ENCODE measurements at places on chromosomes 3 and 15. TPM values are rescaled to one million over a fixed set of nuclear protein-coding genes. Genes with fewer than 3 reads are reported as not detected.

DNA sequence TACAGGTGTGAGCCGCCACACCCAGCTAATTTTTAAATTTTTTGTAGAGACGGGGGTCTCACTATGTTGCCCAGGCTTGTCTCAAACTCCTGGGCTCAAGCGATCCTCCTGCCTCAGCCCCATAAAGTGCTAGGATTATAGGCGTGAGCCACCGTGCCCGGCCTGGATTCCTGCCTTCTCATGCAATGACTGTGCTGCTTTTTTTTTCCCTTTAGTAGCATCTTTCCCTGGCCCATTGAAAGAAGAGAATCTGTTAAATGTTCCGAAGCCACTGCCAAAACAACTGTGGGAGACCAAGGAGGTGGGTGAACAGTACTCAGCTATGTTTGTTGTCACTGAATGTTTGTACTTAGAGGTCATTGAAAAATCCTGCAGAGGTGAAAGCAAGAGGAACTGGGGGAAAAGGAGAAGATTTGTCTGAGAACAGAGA is 88.0 kb downstream of the CRTC3 start:
- no peak for DNase-seq

GRCh38 chr3:19256313-19256712 is 108.0 kb downstream of the KCNH8 start:
- DNase-seq, result no peak

DNA sequence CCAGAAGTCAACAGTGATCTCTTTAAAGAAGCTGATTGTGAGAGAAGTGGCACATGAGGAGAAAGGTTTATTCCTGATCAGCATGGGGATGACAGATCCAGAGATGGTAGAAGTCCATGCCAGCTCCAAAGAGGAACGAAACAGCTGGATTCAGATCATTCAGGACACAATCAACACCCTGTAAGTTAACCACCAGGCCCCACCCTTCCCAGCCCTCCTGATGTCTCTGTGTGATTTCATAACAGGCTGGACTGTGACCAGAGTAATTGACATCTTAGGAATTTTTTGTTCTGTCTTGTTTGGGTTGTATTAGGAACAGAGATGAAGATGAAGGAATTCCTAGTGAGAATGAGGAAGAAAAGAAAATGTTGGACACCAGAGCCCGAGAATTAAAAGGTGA is 67.7 kb downstream of the KLHL25 start:
- no peak for DNase-seq

GRCh38 chr3:127723011-127723567 is 50.3 kb downstream of the ABTB1 start:
- no peak for DNase-seq

Gene MAGI1
- polyA plus RNA-seq, result 8.1 TPM

All from psoas muscle (tissue), 8 donors.